Smooth muscle cell of the brain vasculature (primary cell): ENCODE measurements at places on chromosomes 2 and 18.

GRCh38 chr2:207854484-207855440, 85.1 kb upstream of the FZD5 start:
- DNase-seq: no peak

DNA sequence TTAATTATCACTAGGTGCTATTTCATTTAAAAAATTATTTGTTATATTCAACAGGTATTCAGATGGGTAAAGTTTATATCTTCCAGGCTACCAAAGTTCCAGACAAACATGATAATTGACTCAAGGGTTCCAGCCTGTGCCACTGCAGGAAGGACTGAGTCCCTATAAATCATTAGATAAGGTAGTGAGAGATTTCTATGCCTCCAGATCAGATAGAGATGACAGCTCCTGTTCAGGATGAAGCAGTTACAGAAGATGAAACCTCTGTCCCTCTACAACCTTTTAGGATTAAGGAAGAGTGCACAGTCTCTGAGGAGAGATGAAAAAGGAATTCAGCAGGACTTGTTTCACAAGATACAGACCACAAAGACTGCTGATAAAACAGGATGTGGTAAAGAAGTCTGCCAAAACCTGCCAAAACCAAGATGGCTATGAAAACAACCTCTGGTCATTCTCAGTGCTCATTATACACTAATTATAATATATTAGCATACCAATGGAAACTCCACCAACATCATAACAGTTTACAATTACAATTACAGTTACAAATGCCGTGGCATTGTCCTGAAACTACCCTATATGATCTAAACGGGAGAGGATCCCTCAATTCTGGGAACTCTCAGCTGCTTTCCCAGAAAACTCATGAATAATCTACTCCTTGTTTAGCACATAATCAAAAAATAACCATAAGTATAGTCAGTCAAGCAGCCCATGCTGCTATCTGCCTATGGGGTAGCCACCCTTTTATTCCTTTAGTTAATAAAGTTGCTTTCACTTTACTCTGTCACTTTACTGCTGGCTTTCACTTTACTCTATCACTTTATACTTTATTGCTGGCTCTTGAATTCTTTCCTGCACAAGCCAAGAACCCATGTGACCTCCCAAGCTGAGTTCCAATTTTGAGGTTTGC, 288.5 kb downstream of the PDE11A start:
- no peak for DNase-seq

DNA sequence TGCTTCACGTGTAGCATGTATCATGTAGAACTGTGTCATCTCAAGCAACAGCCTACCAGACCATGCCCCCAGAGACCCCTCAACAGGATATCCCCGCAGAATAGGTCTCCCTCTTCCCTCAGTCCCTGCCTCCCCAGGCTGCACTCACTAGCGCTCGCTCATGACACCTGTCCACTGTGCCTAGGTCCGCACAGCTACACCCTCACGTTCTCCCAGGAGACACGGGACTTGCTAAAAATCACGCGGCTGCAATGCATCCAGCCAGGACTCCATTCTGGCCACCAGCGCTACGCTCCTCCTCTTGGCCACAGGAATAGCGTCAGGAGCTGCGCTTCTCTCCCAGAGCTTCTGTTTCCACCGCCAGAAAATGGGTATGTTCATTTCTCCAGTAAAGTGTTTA, 2.5 kb downstream of the PXDN start:
- DNase-seq: no peak

DNA sequence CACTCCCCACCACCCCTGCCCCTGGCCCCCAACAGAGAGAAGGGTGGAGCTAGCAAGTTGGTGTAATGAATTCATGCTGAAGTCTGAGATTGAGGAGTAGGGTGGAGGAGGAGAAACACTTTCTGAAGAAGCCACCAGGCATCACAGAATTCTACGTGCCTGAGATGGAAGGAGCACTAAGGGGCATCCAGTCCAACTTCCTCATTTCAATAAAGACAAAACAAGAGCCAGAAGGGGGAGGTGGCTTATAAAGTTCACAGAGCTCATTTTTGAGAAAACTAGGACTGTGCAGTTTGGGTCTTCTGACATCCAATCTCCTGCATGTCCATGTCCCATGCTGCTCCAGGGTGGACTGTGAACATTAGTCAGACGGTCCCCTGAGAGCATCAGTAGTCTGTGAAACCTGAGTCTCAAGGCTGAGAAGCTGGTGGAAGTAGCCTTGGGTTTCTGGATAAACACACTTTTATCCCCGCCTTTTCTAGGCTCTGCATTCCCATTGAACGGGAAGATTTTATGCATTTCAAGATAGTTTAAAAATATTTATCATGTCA, 77.7 kb downstream of the TRIM43 start:
- DNase-seq: peak; percentile 36
